ENCODE measurements at places on chromosomes 16 and 17. TPM values are rescaled to one million over a fixed set of nuclear protein-coding genes. Genes with fewer than 3 reads are reported as not detected.

The MSRB1 gene
- total RNA-seq: 42.2 TPM

The SEPTIN1 gene
- total RNA-seq: 2.2 TPM

The CAVIN1 gene
- total RNA-seq: 390 TPM

The ABCA6 gene
- total RNA-seq: not detected

The MT1A gene
- 30.1 TPM for total RNA-seq

The COX6A2 gene
- total RNA-seq: not detected

The P2RX1 gene
- not detected for total RNA-seq

The CRYBA1 gene
- total RNA-seq: not detected

The PIRT gene
- not detected for total RNA-seq

The OTOP3 gene
- total RNA-seq: not detected

The GUCY2D gene
- 0.46 TPM for total RNA-seq

The TMED6 gene
- total RNA-seq: not detected

The ALOX12 gene
- not detected for total RNA-seq

The TPSAB1 gene
- total RNA-seq: not detected

The EFCAB13 gene
- 2.2 TPM for total RNA-seq

The SLC52A1 gene
- total RNA-seq: 0.74 TPM

The CCT6B gene
- total RNA-seq: 2.0 TPM

Data from A549 treated with AZD2906 at 1 μM for 4 hours (cell line).